Activated CD4-positive, CD25-positive, alpha-beta regulatory T cell treated with anti-CD3 and anti-CD28 coated beads, Interleukin-2, amount 50 U/mL, for 24 hours (primary cell): ENCODE measurements at places on chromosomes 6 and 20.

DNA sequence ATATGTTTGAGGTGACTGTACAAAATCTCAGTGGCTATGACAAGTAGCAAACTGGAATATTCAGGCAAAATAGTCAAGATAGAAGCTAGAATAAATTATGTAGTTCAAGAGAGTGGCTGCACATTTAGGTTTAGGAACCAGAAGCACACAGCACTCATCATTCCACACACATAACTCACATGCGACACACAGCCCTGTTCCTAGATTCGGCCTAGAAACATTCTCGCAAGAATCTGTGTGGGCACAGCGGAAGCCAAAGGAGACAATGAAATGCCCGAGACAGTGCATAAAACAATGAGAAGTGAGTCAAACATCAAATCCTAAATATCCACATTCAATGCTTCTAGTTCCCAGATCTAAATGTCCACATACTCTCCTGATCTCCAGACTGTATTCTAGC lies 9.5 kb upstream of the SUPT3H start:
- no peak for ATAC-seq

GRCh38 chr6:27138837-27139755 lies 108.4 kb upstream of the PRSS16 start:
- peak; percentile 77 for ATAC-seq

- ATAC-seq = no peak
Measured at GRCh38 chr6:142417331-142417750, 115.5 kb downstream of the ADGRG6 start.

DNA sequence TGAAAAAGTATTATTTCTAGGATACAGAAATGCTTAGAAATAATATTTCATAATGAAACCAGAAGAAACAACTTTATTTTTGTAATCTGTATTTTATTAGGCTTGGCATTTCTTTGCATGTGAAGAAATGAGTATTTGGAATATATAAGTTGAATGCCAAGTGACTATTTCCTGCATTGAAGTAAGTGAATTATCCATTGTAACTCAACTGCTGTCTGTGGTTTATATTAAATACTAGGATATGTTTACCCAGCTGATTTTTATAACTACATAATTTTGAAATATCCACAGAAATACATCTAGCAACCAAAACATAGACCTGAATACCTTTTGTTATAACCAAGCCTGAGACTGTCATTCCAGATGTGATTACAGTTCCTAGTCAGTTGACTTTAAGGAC lies 207.6 kb downstream of the THBS2 start:
- no peak for ATAC-seq

- ATAC-seq = no peak
Measured at GRCh38 chr20:35000311-35000921, 44.7 kb downstream of the MYH7B start.

GRCh38 chr6:30681766-30682142 lies 4.7 kb downstream of the PPP1R18 start:
- peak; percentile 1 for ATAC-seq

- ATAC-seq = no peak
Measured at GRCh38 chr6:159440349-159440748, 252.7 kb downstream of the SOD2 start.

GRCh38 chr6:11164717-11165646 lies 53.5 kb upstream of the ERVFRD-1 start:
- peak; percentile 45 for ATAC-seq

DNA sequence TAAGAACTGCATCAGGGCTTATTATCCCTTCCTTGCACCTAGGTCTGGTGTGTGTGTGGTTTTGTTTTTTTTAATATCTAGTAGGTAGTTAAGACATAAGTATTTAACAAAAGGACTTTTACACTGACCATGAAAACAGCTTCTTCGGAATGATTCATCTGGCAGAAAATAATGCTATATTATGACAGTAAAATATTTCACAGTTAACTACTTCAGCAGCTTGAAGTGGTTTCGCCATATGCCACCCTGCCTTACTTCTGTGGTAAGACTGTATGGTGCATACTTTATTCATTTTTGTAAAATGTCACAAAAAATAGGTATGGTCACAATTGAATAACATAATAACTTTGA lies 858 bp upstream of the PTPRK start:
- no peak for ATAC-seq

DNA sequence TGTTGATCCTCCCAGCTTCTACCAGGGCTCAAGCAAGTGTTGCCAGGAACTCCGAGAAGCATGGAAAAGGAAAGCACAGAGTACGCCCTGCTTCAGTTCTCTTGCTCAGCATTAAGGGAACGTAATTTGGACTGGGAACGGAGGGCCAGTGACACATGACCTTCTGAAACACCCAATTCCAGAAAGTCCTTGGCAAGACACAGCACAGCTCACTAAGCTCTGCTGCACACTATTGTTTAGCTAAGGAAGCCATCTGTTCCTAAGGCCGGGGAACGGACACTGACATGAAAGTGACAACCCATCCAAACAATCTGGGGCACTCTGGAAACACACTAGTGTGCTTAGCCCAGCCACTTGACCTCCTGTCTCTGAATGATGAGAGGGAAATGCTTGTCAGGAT lies 56.9 kb upstream of the NXT1 start:
- ATAC-seq = no peak

DNA sequence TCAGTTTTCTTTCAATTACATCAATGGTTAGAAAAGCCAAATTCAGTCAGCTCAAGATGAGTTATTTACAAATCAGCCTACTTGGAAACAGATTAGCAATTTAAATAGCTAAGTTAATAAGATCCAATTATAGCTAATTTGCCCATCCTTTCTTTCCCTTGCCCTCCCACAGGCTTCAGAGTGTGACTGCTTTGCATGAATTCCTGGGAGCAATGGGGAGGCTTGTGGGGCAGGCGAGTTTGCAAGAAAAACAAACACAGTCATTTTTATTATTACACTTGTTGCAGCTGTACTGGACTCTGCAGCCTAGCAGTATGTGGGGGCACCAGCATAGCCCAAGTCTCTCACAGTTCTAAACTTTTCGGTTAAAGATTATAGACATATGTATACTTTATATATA lies 219.0 kb downstream of the NKAIN2 start:
- ATAC-seq = no peak

GRCh38 chr6:1552296-1552761 lies 57.4 kb upstream of the FOXC1 start:
- no peak for ATAC-seq

DNA sequence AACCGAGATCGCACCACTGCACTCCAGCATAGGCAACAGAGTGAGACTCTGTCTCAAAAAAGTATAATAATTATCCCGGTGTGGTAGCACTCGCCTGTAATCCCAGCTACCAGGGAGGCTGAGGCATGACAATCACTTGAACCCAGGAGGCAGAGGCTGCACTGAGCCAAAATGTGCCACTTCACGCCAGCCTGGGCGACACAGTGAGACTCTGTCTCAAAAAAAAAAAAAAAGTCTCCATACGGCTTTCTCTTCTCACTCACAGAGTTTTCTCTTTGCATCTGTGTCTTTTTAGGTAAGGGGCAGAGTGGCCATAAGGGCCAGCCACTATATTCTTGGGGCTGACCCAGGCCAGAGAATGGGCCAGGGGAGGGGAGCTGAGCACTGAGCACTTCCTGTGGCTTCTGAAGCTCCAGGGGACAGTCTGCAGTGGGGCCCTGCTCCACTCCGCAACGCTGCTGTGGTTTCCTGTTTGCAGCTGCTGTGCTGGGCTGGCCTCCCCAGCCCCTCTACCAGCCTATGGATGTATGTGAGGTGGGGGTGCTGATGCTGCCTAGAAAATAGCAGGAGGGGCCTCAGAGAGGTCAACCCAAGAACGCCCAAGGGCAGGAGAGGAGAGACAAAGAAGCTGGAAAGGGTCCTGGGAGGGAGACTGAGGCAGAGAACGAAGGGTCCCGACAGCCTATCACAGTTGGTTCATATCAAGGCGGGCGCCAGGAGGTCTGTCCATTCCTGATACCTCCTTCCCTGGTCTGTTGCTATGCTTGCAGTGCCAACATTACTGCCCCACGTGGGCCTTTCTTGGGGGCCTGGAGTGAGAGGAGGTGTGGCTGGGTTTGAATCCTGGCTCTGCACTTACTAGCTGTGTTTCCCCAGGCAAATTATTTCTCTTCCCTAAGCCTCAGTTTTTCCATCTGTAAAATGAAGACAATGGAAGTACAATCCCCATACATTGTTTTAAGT lies 16.0 kb downstream of the SLA2 start:
- peak; percentile 83 for ATAC-seq

DNA sequence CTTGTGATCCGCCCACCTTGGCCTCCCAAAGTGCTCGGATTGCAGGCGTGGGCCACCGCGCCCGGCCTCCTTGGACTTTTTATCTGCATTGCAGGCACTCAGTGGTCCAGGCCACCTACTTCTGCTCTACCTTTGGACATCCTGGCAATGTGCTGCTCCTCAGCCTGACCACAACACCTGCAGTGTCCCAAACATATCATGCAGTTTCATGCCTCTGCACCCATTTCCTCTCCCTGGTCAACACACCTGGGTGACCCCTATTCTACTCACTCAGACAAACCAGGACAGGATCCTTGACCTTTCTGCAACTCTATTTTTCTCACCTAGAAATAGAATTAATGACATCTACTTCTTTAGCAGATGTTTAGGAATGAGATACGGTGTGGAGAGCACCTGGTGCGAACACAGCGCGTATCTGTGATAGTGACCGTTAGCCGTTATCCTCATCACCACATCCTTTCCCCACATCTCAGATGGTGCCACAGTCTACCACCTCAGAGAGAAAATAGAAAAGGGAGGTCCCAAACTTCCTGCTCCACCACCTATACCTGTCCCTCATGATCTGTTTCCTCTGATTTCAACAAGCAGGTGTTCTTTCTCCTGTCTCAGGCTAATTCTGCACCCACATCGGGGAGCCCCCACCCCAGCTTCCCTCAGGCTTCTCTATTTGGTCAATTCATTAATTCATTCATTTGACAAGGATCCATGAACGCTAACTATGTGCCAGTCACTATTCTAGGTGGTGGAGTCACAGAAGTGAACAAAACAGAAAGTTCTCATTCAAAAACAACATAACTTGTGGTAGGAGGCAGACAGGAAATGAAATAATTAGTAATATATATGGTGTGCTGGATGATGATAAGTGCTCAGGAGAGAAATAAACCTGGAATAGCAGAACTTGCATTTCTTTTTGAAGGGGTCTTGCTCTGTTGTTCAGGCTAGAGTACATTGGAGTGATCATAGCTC lies 4.3 kb upstream of the BTN3A2 start:
- ATAC-seq = peak; percentile 63

DNA sequence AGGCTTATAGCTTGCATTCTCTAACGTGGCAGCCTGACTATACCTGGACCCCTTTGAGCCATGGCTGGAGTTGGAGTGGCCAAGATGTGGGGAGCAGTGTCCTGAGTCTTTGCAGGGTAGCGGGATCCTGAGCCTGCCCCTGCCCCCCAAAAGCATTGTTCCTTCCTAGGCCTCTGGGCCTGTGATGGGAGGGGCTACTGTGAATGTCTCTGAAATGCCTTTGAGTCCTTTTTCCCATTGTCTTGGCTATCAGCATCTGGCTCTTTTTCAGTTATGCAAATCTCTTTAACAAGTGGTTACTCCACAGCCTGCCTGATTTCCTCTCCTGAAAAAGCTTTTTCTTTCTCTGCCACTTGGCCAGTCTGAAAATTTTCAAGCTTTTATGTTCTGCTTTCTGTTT lies 17.0 kb upstream of the PRL start:
- ATAC-seq = no peak

DNA sequence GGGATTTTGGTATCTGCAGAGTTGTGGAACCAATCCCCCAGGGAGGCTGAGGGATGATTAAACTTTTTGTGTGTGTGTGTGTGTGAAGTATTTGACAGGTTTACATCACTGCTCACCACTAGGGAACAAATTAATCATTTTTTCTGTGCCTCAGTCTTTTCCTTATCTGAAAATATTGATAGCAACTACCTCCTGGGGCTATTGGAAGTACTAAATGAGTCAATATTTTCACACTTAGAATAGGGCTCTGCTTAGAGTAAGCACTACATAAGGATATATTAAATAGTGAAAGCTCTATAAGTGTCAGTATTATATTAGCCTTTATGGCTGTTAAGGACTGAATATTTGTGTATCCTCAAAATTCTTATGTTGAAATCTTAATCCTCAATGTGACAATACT lies 155.2 kb upstream of the UST start:
- no peak for ATAC-seq

DNA sequence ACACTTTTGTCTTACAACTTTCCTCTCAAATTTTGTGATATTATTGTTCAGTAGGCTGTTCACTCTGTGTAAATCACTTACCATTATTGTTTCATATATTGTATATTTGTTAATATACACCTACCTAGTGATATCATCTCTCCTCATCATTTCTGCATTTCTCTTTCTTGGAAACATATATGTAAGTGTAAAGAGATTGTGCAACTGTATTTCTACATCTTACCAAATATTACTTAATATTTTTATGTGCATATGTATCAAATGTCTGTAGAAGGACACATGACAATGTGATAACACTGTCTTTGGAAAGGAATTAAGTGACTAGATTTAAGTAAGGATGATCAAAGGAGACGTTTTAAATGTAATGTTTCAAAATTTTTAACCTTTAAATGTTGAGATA lies 30.2 kb downstream of the ZNF322 start:
- ATAC-seq = no peak

GRCh38 chr6:135983718-135984343 lies 132.3 kb downstream of the PDE7B start:
- no peak for ATAC-seq

DNA sequence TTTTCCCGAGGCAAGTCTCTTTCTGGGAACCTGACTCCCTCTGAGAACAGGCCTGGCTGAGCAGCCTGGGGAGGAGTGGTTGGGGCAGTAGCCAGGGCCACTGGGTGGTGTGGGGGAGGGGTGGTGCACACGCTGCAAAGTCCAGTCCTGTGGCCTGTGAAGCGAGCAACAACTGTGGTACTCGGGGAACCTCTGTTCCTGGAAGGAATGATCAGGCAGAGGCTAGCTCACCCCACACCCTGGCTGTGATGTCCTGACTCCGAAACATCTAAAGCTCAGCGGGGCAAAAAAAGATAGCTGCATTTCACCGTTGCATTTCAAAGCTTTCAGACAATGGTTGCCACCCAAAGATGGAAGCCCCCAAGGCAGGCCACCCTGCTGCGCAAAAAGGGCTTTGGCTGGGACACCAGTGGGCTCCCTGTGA lies 25.5 kb downstream of the PCK1 start:
- peak; percentile 17 for ATAC-seq

DNA sequence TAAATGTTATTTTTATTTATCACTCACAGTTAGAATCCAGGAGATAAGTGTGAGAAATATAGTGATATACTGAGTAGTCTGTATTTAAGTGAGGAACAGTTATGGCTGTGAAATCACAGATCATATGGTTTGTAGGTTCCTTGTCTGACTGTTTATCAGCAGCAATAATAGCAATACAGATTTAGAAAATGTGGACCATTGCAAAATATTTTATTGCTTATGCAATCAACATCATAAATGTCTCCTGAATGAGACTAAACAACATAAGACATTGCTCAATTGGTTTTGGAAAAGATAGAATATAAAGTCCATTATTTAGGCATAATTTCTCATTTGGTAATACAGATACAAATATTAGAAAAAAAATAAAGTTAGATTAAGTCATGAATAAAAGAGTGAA lies 43.7 kb downstream of the CCDC170 start:
- no peak for ATAC-seq

DNA sequence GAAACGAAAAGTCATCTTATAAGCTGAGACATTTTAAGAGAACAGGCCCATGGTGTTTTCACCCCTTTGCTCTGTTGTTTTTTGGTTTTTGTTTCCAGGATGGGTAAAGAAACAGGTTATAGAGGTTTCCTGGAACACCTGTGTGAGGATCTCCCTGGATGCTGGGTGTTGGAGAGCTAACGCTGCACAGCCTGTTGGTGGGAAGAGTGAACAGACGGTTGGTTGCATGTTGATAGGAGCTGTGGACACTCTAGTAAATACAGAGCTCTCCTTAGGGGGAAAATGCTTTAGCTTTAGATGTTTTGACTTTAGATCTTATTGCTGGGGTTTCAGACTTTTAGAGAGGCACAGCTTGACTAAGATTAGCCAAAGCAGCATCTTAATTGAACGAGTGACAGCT lies 235.2 kb downstream of the SOX4 start:
- no peak for ATAC-seq
